ENCODE measurements at places on chromosomes 7 and 10.

- DNase-seq = no peak
Measured at GRCh38 chr10:52357971-52358370, 43.9 kb downstream of the DKK1 start.

GRCh38 chr7:49766966-49767365 lies 6.5 kb upstream of the VWC2 start:
- no peak for DNase-seq

GRCh38 chr7:43756368-43757072 lies 2.0 kb upstream of the BLVRA start:
- no peak for DNase-seq

- DNase-seq = no peak
Measured at GRCh38 chr10:69372126-69372980, 44.4 kb downstream of the TACR2 start.

DNA sequence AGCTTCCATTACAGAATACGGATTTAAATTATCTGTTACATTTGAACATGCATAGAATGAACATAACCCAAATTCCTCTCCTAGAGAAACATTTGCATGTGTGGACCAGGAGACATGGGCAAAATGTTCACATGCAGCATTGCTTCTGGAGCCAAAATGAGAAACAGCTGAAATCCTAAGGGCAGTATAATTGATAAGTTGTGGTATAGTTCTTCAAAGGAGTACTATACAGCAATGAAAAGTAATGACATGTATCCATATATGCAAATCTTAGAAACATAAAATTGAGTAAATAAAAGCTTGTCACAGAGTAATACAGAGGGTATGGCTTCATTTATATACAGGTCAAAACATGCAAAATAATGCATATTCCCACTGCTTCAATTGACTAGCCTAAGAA lies 77.1 kb downstream of the RAB11FIP2 start:
- no peak for DNase-seq

- DNase-seq = no peak
Measured at GRCh38 chr10:133459454-133460207, 5.9 kb downstream of the SCART1 start.

GRCh38 chr10:22341190-22341925 lies 3.9 kb upstream of the SPAG6 start:
- no peak for DNase-seq

GRCh38 chr10:107647462-107647861 lies 483.0 kb upstream of the SORCS1 start:
- no peak for DNase-seq

GRCh38 chr7:80637454-80637853 lies 988 bp upstream of the CD36 start:
- DNase-seq = no peak

GRCh38 chr7:21603972-21604749 lies 61.3 kb downstream of the DNAH11 start:
- DNase-seq = no peak

- no peak for DNase-seq
Measured at GRCh38 chr7:2170576-2171521, 61.9 kb downstream of the MAD1L1 start.

DNA sequence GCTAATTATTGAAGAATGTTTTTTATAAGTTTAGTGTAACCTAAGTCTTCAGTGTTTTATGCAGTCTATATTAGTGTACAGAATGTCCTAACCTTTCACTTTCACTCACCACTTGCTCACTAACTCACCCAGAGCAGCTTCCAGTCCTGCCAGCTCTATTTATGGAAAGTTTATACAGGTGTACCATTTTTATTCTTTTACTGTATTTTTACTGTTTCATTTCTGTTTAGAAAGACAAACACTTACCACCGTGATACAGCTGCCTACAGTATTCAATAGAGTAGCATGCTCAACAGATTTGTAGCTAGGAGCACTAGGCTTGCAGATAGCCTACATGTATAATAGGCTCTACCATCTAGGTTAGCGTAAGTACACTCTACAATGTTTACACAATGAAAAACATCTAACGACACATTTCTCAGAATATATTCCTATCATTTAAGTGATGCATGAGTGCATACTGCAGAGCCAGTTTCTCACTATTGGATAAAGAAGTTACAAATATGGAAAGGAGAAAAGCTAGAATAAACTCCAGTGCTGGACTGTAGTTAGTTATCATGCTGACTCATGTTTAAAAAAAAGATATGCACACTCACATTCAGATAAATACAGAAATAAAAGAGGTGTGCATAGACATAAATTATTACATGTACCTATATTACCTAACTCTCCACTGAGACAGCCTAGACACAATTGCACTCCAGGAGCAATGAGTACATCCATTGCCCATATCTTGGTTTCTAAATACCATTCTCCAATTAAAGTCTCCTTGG lies 30.4 kb downstream of the STEAP1B start:
- DNase-seq = no peak

GRCh38 chr7:2698581-2699288 lies 10.7 kb downstream of the AMZ1 start:
- no peak for DNase-seq

DNA sequence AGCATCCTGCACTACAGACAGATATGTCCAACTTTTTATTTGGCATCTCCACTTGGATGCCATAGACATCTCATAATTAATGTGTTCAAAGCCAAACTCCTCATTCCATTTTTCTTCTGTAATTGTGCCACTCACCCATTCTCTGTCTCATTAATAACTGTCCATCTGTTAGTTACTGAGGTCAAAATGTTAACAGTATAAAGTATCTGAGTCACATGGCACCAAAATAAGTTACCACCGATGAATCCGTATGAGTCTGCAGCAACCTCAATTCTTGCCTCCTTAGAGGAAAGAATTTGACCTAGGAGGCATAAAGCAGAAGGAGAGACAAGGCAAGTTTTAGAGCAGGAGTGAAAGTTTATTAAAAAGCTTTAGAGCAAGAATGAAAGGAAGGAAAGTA lies 16.5 kb upstream of the NT5C3A start:
- no peak for DNase-seq

- DNase-seq = no peak
Measured at GRCh38 chr7:5445981-5446594, 22.5 kb upstream of the TNRC18 start.

GRCh38 chr10:1483826-1484225 lies 253.5 kb downstream of the ADARB2 start:
- DNase-seq = no peak

GRCh38 chr7:38702002-38702535 lies 70.9 kb upstream of the AMPH start:
- DNase-seq = no peak

GRCh38 chr10:16559236-16559773 lies 37.6 kb upstream of the C1QL3 start:
- no peak for DNase-seq

GRCh38 chr7:85135977-85136376 lies 50.9 kb downstream of the SEMA3D start:
- DNase-seq = no peak

GRCh38 chr7:44240983-44241510 lies 40.3 kb downstream of the YKT6 start:
- DNase-seq = peak; percentile 98

GRCh38 chr10:79022565-79023230 lies 46.1 kb upstream of the ZMIZ1 start:
- DNase-seq = peak; percentile 91

DNA sequence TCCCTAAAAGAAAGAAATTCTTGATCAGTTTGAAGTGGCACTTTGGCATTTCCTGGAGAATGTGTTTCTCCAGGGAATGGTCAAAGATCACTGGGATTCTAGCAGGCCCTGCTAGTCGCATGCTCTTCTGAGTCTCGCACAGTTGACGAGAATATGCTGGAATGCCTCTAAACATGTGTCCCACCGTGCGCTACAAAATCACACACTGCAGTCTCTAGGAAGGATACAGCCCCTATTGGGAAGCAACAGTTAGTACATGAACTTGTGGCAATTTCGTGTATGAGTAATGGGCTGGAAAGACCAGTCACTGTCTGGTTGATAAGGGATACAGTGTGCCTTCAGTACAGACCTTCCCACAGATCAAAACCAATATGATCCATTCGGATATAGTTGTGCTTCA lies 257.9 kb downstream of the PRPF18 start:
- DNase-seq = no peak

DNA sequence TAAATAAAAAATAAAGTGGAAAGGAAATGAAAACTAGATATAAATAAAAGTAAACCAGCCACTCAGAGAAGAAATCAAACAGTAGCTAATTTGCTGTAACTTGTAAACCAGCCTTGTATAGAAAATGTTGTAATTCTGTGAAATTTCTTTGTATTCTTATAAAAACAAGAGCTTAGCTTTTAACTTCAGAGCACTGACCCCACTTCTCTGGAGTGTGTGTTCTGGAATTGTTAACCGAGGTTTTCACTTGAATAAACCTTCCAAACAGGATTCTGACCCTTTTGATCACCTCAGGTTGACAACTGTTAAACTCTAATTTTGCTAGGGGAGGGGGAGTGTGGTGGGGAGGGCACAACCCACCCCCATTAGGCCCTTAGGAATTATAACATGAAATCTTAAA lies 151.9 kb upstream of the TRIM24 start:
- DNase-seq = no peak

DNA sequence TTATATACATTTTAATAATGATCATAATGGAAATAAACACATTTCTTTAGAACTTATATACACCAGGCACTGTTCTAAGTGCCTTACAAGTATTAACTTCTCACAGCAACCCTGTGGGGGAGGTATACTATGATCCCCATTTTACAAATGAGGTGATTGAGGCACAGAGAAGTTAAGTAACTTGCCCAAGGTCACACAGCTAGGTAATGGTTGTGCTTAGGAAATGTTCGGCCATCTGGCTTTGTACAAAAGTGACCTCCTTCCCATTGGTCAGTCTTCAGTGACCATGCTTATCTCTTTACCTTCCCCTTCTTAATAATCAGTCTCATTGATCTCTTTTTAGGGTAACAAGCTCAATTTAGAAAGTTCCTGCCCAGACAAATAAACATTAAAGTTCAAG lies 158.8 kb downstream of the KIAA1217 start:
- DNase-seq = no peak

- DNase-seq = no peak
Measured at GRCh38 chr7:93948106-93948505, 26.6 kb downstream of the GNG11 start.

DNA sequence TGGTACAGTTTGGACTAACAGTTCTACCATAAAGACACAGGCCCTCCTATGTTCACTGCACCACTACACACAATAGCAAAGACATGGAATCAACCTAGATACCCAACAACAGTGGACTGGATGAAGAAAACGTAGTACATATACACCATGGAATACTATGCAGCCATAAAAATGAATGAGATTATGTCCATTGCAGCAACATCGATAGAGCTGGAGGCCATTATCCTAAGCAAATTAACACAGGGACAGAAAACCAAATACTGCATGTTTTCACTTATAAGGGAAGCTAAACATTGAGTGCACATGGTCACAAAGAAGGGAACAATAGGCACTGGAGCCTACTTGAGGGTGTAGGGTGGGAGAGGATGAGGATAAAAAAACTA lies 75.0 kb downstream of the MEST start:
- no peak for DNase-seq

DNA sequence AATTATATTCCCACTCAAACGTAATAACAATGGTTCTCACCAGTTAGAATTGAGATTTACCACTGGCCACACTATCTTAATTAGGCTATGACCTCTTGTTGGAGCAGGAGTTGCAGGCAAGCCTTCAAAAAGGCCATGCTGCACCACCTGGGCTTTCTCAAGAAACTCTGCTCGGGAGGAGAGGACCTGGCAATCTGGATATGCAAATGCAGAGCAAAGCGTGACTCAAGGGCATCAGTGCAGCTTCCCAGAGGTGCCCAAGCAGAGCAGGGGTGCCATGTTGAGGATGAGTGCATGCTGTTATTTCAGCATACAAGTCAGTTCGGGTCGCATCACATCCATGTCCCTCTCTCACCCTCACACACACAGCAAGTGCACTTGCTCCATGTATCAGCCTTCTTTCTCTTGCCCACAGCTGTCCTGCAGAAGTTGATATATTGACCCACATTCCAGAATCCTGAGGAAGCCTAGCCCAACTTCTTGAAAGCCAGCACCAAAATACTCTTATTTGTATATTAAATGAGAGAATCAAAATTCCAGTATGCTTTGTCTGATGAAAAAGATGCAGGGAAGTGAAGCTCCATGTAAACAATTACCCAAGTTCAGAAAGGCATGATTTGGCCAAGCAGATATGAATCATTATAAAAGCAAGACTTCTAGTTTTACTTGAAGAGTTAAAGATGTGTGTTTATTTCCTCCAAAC lies 55.7 kb upstream of the IL6 start:
- no peak for DNase-seq

DNA sequence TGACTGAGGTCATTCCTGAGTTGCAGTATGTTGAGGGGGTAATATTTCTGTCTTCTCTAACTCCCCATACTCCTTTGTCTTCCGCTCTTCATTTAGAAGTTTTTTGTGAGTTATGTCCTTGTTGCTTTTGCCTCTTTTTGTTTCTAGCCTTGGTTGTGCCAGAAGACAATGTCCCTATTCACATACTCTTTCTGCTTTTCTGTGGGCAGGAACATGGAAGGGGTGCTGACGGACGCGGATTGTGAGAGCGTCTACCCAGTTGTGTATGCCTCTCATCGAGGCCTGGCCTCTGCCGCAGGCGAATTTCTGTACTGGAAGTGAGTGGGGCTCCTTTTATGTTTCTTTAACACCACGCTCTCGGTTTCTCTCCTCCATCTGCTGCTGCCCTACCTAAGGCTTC lies 20.5 kb downstream of the STAG3 start:
- no peak for DNase-seq

DNA sequence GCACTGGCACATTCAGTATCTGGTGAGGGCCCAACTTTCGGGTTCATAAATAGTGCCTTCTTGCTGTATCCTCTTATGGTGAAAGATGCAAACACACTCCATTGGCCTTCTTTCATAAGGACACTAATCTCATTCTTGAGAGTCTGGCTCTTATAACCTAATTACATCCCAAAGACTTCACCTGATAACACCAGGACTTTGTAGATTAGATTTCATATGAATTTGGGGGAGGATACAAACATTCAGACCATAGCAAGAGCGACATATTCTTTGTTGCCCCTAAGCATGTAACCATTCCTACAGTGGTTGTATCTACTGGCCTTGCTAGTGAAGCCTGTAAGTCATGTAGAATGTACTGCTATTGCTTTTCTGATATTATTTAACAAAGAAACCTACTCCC lies 525.2 kb downstream of the GFRA1 start:
- DNase-seq = no peak

DNA sequence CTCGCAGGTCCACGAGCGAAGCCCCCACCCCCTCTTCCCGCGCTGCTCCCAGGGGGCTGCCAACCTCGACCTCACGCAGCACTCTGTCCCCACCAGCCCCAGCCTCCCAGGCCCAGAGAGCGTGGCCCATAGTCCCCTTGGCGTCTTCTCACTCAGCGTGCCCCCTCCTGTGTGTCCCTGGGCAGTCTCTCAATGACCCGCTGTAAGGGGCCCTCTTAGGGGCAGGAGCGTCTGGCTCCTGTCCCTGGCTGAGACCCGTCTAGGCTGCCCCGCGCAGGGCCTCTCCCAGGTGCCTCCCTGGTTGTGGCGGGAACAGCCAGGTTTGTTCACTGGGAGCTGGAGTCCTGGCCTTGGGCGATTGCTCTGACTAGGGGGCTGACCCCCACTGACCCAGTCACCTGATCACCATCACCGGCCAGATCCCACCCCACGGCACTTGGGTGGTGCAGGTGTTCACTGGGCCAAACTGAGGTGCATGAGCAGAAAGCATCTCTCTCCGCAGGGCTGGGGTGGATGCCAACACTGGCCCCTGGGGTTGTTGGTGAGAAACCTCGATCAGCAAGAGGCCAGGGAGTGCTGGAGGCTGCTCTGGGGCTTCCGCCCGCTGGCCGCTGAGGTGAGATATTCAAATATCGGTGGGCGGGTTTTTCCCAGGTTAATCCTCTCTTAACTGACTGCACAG lies 12.6 kb upstream of the WDFY4 start:
- DNase-seq = no peak

- DNase-seq = no peak
Measured at GRCh38 chr10:34651416-34652195, 163.5 kb downstream of the PARD3 start.

All from HuH-7 (cell line).